ENCODE measurements at places on chromosomes 7 and 10.

DNA sequence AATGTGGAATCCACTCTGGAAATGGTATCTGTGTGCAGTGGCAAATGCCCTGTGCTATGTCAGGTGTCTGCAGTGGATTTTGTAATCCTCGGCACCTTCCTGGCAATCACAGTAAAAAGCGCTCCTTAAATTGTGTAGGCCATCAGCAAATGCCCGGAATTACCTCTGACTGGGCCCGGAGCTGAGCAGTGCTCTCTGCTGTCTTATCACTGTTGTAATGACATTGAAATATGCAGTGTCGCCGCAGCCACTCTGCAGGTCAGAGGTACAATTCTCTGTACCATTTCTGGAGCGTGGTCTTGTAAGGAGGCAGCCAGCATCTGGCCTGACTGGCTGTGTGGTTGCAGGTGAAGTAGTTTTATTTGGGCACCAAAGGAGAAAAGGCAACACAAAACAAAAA, 416.4 kb upstream of the MKI67 start:
- DNase-seq: no peak

DNA sequence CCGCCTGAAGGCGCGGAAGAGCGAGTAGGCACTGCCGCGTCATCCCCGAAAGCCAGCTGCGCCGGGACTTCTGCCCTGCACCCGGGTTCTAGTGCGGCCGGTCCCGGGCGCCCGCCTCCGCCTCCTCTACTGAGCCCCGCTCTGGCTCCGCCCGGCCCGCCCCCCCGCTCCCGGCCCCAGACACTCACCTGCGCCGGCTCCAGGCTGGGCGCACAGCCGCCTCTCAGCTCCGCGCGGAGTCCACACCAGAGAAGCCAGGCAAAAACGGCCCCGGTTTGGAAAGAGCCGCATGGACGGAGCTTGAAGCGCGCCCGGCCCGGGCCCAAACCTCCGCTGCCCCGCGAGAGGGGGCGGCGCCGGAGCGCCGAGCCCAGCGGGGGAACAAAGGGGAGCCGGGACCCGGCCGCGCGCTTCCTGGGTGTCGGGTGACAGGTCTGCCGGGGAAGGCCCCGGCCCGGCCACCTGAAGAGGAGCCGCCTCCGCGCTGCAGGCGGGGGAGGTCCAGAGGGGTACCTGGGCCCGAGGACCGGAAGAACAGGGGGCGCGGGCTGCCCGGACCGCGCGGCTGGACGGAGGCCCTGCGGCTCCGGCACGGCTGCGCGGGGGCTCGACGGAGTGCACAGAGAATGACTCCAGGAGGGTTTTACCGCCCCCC, 168.2 kb downstream of the NRF1 start:
- DNase-seq: no peak

- no peak for DNase-seq
These were observed 163.6 kb downstream of the CDK14 start for GRCh38 chr7:90759710-90760109.

GRCh38 chr7:33982425-33982786, 77.1 kb downstream of the BMPER start:
- no peak for DNase-seq

- DNase-seq: no peak
These were observed 225.5 kb upstream of the TCF7L2 start for GRCh38 chr10:112724404-112724991.

DNA sequence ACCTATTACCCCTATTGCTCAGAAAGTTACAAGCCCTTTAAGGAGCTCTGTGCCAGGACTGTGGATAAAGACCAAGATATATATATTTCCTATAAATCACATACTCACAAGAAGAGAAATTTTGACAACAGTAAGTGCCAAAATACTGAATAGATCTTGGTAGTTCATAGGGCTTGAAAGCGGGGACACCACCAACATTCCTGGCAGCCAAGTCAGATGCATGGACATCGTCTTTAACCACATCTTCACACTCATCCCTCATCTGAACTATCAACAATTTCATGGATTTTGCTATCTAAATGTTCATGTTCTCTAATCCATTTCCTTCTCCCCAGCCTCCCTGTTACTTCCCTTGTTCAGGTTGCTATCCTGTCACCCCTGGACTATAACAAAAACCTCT, 67.5 kb upstream of the LRRC17 start:
- no peak for DNase-seq

DNA sequence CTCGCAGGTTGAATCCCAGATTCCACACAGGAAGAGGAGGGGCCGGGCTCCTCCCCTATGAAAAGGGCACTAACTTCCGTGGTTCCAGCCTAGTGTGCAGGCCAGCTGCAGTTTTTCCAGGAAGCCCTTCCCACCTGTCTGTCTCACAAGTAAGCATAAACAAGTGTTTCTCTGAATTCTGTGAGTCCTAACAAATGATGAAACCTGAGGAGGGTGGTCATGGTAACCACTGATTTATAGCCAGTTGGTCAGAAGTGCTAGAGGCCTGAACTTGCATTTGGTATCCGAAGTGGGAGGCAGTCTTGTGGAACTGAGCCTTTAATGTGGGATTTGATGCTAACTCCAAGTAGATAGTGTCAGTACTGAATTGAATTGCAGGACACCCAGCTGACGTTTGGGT, 54.7 kb upstream of the STEAP4 start:
- DNase-seq: no peak

- no peak for DNase-seq
These were observed 209.2 kb downstream of the MBL2 start for GRCh38 chr10:52563360-52563759.

- peak; percentile 84 for DNase-seq
These were observed at the start of gene CHCHD1 for GRCh38 chr10:73781879-73782748. Gene CHCHD1, plus strand, starts transcription at chr10:73782048. Its CDS starts 28 bp downstream, at chr10:73782076.

Data from naive thymus-derived CD8-positive, alpha-beta T cell (primary cell).